ENCODE measurements at places on chromosomes 2 and 18.

- no peak for DNase-seq
These were observed 104.8 kb upstream of the SLC8A1 start for GRCh38 chr2:40556739-40557138.

DNA sequence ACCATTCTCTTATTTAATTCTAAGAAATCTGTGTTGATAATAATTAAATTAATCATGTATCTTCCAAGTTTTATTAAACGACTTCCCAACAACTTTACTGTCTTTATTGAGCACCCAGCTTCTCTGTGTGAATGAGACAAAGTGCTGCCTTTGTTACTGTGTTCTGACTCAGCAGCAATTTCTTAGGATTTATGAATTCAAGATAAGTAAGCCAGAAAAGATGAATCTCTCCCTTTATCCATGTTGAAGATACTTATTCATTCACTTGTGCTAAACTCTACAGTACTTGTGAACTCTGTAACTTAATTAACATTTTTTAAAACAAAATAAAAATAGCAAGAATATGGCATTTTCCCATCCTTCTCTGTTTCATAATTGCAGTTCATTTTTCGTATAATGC lies 1403.3 kb upstream of the DDX18 start:
- DNase-seq: no peak

GRCh38 chr2:40103590-40103989 lies 324.5 kb upstream of the THUMPD2 start:
- no peak for DNase-seq

DNA sequence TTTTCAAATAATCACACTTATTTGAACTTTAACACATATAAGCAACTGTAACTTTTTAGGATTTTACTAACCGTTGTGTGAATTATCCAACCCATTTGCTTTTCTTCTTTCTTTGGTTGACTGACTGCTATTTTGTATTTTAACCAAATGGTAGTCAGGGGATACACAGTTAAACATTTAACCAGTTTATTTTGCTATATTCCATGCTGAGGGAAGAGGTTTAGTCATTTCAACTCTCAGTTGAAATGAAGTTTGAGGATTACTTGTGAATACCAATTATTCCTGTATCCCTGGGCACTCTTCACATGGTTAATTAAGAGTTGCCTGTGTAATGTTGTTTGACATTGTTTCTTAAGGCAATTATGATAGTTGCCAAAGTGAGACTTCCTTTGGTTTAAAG lies 1.9 kb downstream of the SPAG16 start:
- DNase-seq: no peak

- DNase-seq: no peak
These were observed 128.6 kb downstream of the DTNA start for GRCh38 chr18:34838669-34839068.

GRCh38 chr18:61883547-61883946 lies 9.3 kb downstream of the RNF152 start:
- no peak for DNase-seq

- no peak for DNase-seq
These were observed 243.2 kb upstream of the HDAC4 start for GRCh38 chr2:239644011-239644410.

DNA sequence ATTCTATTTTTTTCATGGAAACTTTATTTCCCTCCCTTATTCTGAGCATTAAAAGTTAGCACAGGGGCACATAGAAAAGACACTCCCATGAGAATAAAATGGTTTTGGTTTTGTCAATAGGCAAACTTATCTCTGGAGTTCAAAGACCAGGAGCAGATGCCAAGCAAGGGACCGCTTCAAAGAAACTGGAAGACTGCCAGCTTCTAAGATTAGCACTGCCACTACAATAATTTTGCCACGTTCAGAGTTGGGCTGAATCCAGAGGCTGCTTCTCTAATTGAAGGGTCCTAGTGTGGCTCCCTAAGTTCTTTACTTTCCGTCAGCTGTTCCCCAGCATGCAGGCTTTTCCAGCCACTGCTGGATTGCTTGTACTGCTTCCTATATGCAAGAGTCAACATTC lies 681.0 kb upstream of the GCFC2 start:
- no peak for DNase-seq

GRCh38 chr2:112020561-112020960 lies 34.5 kb upstream of the TMEM87B start:
- no peak for DNase-seq

- DNase-seq: no peak
These were observed 314.5 kb upstream of the MMADHC start for GRCh38 chr2:149902081-149902480.

DNA sequence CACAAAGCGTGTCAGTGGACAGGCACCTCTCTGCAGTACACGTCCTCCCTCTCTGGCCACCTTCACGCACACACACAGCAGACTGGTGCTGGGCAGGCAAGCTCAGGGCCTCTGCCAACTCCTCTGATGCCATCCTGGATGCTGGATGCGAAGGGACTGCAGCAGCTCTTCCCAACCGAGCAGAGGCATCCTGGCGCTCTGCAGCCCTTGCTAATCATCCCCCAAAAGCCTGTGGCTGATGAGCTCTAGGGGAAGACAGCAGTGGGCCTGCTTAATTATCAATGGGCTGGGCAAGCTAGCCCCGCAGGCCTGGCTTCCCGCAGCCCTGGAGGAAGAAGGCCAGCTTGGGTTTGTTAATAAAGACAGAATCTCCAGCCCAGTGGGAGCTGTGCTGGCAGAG lies 71.3 kb upstream of the TEX51 start:
- DNase-seq: no peak

- no peak for DNase-seq
These were observed 67.1 kb downstream of the PXDN start for GRCh38 chr2:1676913-1677820.

GRCh38 chr2:212897296-212897695 lies 254.1 kb downstream of the IKZF2 start:
- DNase-seq: no peak

DNA sequence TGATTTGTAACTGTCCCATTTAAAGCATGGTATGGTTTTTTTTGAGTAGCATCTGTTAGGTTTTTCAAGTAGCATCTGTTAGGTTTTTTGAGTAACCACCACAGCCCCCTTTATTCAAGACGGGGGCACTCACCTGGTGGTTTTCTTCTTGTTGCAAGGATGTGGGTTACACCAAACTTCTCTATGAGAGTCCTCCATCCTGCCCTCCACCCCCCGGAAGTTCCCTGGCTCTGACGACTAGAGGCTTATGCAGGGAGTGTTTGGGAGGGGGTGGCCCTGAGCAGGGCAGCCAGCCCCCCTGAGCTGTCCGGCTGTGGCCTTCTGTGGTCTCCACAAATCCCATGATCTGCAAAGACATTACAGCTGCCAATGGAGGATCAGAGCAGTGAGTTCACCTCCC lies 39.3 kb downstream of the MTCL1 start:
- no peak for DNase-seq

GRCh38 chr2:121617042-121617599 lies 32.1 kb downstream of the CLASP1 start:
- DNase-seq: no peak

- no peak for DNase-seq
These were observed 25.3 kb downstream of the MMADHC start for GRCh38 chr2:149562324-149562723.

DNA sequence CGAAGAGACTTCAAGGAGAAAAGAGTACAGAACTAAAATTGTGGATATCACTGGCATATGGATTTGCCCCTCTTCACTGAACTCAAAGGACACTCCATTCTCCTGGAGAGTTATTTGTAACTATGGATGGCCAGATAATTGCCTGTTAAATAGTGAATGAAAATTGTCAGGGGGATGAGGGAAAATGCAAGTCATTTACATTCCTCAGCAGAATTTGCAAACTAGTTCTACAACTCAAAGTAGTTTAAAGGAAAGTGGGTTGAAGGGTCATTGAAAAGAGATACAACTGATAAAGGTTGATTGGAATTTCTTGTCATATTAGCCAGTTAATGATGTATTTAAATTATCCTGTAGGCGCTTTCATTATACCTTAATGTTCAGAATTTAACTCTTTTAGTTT lies 266.5 kb upstream of the SPOPL start:
- DNase-seq: no peak

GRCh38 chr2:239047420-239047819 lies 199.5 kb downstream of the TWIST2 start:
- DNase-seq: no peak

- DNase-seq: no peak
These were observed 206.5 kb upstream of the TCF4 start for GRCh38 chr18:55794288-55795052.

- DNase-seq: no peak
These were observed 82.9 kb downstream of the PRKCE start for GRCh38 chr2:45734336-45734735.

- DNase-seq: no peak
These were observed 244.8 kb upstream of the NCKAP5 start for GRCh38 chr2:133812826-133813617.

GRCh38 chr18:43671431-43671830 lies 394.1 kb upstream of the SYT4 start:
- DNase-seq: no peak

DNA sequence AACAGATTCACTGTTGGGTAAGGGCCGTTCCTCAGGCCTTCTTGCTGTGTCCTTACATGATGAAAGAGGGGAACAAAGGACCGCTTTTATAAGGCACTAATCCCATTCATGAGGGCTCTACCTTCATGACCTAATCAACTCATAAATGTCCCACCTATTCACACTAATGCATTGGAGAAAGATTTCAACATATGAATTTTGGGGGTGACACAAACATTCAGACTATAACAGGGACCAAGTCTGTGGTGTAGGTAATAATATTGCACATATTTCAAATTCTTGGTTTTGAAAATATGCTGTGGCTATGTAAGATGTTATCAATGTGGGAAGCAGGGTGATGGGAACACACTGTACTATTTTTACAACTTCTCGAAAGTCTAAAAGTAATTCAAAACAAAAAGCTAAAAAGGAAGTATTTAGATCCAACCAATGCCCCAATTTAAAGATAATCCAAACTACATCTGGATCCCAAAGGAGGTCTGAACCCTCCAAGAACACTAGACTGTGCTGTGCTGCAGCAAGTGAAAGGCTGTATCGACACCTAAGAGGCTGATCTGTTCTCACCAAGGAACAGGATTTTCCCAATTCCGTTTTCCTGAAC lies 82.4 kb upstream of the TGIF1 start:
- no peak for DNase-seq

GRCh38 chr18:54780285-54780861 lies 47.9 kb upstream of the RAB27B start:
- no peak for DNase-seq

DNA sequence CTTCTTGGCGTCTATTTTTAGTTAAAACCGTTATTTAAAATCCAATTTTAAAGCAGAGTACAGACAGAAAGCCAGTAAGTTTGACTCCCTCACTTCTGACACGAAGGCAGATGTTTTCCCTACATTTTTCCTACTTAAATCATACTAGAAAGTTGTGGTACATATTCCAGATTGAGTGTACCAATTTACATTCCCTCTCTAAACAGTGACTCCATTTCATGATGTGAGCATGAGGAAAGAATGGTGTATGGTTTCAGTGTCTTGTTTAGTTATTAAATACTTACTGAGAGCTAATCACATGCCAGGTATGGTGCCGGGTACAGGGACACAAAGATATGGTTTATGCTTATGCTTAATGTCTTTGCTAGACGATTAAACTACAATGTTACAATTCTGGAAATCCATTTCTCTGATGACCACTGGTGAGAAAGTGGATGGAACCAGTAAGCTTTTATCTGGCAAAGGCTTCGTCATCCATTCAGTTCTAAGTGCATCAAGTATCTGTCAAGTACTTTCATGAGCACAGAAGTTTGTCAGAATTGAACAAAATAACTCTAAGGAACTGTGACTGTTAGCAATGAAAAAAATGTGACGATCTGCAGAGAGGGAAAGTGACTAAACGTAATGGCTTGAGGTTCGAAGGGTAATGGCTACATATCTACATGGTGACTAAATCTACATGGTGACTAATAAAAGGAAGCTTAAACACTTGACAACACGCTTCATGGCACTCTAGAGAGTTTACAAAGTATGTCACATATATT lies 25.7 kb downstream of the MAP4K3 start:
- no peak for DNase-seq

DNA sequence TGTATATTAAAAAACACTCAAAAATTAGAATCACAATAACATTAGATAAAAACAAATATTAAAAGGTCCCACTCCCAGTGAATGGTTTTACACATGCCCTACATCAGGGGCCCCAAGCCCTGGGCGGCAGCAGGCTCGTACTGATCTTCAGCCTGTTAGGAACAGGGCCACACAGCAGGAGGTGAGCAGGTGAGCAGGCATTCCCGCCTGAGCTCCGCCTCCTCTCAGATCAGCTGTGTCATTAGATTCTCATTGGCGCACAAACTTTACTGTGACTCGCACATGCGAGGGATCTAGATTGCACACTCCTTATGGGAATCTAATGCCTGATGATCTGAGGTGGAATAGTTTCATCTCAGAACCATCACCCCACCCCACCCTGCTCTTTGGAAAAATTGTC lies 74.2 kb downstream of the MBD2 start:
- DNase-seq: no peak

DNA sequence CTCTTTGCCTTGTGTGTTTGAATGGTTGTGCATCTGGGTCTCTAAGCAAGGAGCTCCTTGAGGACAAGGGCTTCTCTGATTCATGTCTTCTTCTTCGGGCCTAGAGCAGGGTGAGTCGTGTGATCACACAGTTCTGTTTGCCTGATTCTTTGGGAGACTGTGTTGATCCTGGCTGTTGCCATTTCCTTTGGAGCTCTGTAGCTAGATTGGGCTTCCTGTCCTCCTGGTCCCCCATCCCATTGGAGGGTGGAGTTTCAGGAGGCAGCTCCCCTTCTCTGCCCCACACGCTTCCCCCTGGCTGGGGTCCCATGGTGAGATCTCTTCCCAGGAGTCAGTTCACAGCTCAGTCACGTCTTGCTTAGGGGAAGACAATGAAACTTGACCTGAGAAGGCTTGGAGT lies 92.8 kb downstream of the TRIB2 start:
- no peak for DNase-seq

- no peak for DNase-seq
These were observed 297.4 kb downstream of the EIPR1 start for GRCh38 chr2:3079959-3080948.

- DNase-seq: no peak
These were observed 25.8 kb downstream of the CIDEA start for GRCh38 chr18:12279781-12280531.

GRCh38 chr2:172427990-172428831 lies 825 bp downstream of the ITGA6 start:
- no peak for DNase-seq

GRCh38 chr2:98866033-98866432 lies 70.0 kb downstream of the CRACDL start:
- no peak for DNase-seq

DNA sequence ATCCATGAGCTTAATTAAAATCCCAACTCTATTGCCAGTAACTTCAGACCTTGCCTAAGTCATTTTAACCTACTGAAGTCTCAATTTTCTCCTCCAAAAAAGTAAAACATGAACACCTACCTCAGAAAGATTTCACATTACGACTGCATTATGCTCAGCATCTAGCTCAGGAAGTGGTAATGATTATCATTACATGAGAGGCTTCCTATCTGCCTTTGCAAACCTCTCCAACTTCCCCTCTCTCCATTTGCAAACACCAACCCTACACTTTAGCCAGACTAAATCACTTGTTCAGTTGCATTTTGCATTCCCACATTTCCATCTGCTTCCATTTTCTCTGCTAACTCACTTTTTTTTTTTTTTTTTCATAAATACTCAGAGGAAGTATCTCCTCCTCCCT lies 6.8 kb downstream of the SLC38A11 start:
- DNase-seq: no peak

- DNase-seq: no peak
These were observed 49.1 kb downstream of the LRPPRC start for GRCh38 chr2:43946685-43947084.

All from 8988T (cell line).